ENCODE measurements at places on chromosomes 1 and 21. TPM values are rescaled to one million over a fixed set of nuclear protein-coding genes. Genes with fewer than 3 reads are reported as not detected.

Gene ACKR1
- not detected for total RNA-seq

Gene RIPPLY3
- total RNA-seq = not detected

Gene RAB13
- total RNA-seq = 15.5 TPM

Gene TMEM125
- not detected for total RNA-seq

Gene OR6N1
- total RNA-seq = not detected

Gene IL20
- not detected for total RNA-seq

Gene C1orf174
- total RNA-seq = 28.3 TPM

Gene SPRR2A
- not detected for total RNA-seq

Gene ACTN2
- 220 TPM for total RNA-seq

Gene DYRK3
- 11.5 TPM for total RNA-seq

Gene ARHGAP30
- not detected for total RNA-seq

Gene FCGR1A
- total RNA-seq = not detected

Gene DIRAS3
- total RNA-seq = 6.3 TPM

Gene ZFP69
- 2.4 TPM for total RNA-seq

Gene OR2L5
- not detected for total RNA-seq

Gene FAM151A
- total RNA-seq = not detected

Gene ITLN1
- not detected for total RNA-seq

Gene COL9A2
- 0.94 TPM for total RNA-seq

- DNase-seq = no peak
Observed at GRCh38 chr1:46131093-46131492, 1.3 kb downstream of the PIK3R3 start.

DNA sequence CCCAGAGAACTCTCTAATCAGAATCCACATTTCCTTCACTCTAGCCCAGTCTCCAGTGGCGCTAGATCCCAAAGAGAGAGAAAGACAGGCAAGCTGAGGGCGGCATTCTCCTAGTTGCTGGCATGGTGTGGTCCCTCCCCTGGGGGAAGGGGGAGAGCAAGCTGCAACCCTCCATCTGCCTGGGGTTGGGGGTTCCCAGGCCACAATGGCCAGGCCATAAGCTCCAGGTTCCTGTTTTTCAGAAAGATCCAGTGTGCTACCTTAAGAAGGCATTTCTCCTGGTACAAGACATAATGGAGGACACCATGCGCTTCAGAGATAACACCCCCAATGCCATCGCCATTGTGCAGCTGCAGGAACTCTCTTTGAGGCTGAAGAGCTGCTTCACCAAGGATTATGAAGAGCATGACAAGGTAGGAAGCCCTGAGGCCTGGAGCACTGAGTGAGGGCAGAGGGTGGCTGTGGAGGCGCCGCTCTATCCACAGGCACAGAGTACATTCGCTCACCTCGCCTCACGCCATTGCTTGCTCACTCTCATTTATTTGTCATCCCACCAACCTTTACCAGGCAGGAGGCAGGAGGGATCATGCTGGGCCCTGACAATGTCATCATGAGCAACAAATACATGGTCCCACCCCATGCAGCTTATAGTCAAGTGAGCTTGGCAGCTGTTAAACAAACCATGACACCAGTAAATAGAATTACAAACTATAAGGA is 6.6 kb downstream of the CSF1 start:
- no peak for DNase-seq

DNA sequence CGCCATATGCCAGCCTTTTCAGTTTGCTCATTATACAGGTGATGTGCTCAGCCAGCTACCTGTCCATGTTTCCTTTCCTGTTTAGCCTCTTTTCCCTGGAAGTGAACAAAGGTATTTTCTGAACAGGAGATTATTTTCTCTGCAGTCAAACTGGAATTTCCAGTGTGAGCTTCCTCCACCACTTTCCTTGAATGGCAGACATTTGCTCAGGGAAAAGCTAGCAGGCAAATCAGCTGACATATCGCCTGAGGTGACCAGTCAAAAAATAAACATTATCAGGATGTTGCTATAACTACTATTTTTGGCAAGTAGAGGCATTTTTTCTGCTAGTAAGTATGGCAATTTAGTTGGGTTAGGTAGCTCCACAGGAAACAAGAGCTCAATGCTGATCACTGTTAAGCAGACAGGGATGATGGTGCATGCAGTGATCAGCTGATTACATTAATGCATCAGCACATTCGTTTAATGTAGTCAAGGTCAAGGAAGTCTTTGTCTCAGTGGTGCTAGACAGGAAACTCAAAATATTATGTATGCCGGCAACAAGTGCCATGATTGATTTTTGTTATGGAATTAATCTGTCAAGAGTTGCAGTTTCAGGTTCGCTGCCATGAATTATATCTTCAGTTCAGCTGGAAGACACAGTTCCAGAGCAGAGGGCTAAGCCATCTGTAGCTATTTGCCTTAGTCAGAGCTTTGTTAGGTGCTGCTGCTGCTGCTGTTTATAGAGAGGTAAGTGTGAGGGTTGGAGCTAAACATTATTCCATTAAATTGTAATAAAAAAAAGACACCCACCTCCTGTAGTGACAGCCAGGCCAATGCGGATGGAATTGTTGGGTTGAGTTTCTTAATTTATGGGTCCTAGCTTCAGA is 179.7 kb upstream of the ST6GALNAC5 start:
- DNase-seq = no peak

DNA sequence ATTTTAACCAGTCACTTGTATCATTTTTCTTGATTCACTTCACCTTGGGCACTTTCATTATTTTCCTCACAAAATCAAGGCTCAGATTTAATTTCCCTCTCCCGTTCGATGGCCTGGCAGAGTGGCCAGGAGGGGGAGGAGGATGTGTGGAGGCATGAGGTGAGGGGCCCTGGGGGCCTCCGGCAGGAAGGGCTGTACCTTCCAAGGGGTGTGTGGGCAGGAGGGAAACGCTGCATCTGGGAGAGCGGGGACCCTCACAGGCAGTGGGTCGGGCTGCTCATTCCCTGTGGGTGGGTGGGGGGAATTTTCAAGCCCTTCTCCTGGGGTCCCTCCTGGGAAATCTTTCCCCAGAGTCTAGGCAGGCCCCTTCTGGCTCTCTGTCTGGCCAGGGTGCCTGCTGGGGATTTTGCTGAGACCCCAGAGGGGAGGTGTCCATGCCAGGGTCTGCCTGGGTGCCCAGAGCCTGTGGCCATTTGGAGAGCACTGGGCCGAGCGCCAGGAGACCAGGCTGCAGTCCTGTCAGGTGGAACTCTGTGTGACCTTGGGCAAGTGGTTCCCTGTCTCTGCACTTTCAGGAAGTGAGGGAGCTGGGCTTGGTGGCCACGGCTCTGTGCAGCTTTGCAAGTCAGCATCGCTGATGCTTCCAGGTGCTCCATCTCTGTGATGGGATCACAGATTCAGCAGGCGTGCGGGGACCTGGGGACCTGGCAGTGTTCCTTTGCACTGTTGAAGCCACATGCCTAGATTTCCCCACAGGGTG is 81.9 kb upstream of the C1orf174 start:
- DNase-seq = no peak

DNA sequence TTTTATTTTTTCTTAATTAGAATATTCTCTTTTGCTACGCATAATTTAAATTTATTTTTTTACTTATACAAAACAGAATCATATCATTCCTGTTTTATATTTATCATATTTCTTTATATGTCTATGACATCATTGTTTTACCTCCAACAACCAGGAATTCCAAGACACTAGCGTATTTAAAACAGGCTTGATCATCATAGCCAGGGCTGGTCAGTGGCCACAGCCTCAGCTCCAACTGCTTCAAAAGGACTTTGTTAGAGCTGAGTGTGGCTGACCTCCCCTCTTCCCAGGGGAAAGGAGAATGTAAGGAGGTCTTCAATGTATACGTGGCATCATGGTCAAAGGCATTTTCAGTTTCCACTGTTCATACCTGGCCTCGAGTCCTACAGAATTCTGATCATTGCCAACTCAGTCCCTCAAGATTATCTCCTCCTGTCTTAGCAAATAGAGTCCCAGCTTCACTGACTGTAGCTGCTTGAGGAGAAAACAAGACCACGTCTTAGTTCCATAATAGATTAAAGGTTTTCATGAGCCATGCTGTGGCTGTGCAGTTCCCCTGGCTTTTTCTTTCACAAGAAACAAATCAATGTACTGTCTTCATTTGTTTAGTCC is 444.0 kb downstream of the PTPRC start:
- peak; percentile 32 for DNase-seq

- peak; percentile 53 for DNase-seq
Observed at GRCh38 chr1:107142140-107142542, 1.3 kb downstream of the NTNG1 start.

DNA sequence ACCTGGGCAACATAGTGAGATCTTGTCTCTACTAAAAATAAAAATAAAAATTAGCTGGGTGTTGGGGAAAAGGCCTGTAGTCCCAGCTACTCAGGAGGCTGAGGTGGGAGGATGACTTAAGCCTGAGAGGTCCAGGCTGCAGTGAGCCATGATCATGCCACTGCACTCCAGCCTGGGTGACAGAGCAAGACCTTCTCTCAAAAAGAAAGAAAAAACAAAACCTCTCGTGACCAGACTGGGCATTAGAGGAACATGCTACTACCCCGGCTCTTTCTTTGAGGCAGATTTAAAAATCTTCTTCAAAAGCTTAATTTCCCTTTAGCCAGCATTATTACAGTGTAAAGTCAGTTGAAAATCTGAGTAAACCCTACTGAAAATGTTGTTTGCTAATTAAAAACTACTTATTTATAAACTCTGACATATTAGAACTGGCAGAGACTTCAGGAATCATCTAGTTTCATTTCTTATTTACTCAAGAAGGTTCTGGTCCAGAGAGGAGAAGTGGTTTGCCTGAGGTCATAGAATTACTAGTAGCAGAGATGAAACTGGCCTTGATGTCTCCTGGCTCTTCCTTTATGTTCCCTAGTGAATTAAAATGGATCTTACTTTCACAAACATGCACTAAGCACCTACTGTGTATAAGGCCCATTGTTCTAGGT is 11.6 kb upstream of the ELAVL4 start:
- no peak for DNase-seq

- no peak for DNase-seq
Observed at GRCh38 chr1:245310571-245311531, 156.1 kb downstream of the KIF26B start.

- no peak for DNase-seq
Observed at GRCh38 chr1:42921769-42922168, 36.9 kb downstream of the SLC2A1 start.

GRCh38 chr1:10789803-10790702 is 6.4 kb downstream of the CASZ1 start:
- no peak for DNase-seq

DNA sequence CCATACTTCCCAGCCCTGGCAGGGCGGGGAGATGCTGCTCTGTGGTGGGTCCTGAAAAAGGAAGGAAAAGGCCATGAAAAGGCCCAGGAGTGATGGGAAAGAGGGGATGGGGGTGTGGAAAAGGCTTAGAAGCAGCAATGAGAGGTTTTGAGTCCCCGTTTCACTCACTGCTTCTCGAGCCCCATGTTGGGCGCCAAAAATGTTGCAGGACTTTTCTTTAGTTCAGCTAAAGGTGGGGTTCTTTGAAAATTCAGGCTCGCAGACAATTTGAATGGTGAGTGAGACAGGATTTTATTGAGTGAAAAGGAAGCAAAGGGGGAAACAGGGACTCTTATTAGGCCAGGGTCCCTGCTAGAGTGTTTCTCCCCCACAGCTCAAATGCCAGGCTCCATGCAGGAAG is 93.1 kb downstream of the MRPS6 start:
- DNase-seq = peak; percentile 35

DNA sequence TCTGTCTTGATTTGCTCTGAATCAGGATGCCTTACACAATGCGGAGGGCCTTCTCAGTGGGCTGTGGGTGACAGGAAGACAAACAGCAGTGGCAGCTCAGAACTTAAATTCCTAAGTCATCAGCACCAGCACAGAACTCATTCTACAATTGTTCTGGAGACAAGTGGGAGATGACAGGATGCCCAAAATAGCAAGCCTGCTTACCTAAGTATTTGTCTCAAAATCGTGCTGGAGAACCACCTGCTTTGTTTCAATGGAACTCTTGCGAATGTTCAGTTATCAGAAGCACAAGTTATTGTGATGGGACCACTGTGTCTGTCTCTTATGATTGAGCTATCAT is 76.1 kb downstream of the VCAM1 start:
- no peak for DNase-seq

GRCh38 chr1:6603238-6603914 is 707 bp upstream of the KLHL21 start:
- peak; percentile 95 for DNase-seq

DNA sequence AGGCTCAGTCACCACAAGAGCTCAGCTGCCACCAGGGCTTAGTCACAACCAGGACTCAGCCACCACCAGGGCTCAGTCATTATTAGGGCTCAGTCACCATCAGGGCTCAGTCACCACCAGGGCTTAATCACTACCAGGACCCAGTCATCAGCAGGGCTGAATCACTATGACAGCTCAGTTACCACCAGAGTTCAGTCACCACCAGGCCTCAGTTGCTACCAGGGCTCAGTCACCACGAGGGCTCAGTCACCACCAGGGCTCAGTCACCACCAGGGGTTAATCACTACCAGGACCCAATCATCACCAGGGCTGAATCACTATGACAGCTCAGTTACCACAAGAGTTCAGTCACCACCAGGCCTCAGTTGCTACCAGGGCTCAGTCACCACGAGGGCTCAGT is 196.2 kb downstream of the NPHP4 start:
- DNase-seq = no peak

- DNase-seq = no peak
Observed at GRCh38 chr1:18816808-18817207, 42.7 kb downstream of the TAS1R2 start.

DNA sequence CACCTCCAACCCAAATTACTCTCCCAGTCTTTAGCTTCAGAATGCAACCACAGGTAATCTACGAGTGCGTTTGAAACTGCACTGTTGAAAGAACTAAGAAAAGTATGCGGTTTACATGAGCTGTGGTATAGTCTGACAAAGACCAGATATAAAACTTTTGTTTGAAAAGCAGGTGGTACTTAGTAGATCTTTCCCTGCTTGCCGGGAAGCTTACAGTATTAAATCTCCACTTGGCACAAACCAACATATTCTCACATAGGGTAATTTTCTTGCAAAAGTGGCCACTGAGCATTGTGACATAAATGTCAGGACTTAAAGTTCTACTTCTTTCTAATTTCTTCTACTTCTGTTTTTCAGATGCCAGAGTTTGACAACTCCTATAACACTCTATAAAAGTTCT is 8.4 kb downstream of the RGS2 start:
- no peak for DNase-seq

GRCh38 chr1:109252167-109252892 is 3.0 kb downstream of the CELSR2 start:
- DNase-seq = no peak

DNA sequence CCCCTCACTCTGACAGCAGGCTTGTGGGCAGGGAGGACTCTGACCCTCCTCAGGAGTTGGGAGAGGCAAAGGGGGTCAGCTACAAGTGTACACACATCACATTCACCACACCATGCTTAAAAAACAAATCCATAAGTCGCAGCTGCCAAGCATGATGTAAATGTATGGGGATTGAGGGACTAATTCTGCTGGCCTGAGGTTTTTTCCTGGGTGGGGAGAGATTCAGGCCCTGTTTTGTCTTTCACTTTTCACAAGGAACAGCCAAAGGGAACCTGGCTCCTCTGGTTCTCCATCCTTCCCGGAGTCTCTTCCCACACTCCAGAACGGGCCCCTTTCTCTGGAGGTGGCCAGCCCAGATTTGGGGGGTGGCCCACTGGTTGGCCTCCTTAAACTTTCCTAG is 1.3 kb upstream of the MTARC2 start:
- DNase-seq = no peak
